ENCODE measurements at places on chromosomes 12 and 14. TPM values are rescaled to one million over a fixed set of nuclear protein-coding genes. Genes with fewer than 3 reads are reported as not detected.

DNA sequence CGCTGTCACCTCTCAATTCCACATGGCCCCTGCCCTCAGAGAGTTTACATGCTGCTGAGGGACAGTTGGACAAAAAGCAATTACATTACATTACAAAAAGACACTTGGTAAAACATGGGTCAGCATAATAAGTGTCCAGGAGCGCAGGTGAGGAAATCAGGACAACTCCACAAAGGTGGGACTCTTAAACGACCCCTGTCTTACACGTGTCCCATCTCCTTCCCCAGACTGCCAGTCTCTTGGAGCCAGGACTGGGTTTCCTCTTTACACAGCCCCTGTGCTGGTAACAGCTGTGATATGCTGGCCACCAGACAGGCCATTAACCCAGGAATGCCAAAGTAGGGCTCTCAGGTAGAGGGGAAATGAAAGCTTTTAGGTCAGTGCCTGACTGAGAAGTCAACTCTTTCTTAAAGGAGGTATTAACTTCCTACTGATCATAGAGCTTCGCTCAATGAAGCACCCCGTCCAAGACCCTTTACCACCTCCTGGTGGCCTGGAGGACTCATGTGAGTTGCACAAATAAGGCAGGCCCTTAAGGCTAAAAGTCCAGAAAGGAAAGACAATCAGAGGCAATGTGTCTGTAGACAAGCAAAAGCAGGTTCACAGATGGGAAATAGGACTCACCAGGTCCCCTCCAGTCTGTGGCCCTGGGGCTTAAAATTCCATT, 55.5 kb downstream of the ANO2 start:
- H3K4me1 ChIP-seq: no peaks in the 10 kb centered on the region
- DNase-seq: no peak
- H3K27ac ChIP-seq: no peak overlapping the region
- no peak overlapping the region for H3K4me3 ChIP-seq
- H3K36me3 ChIP-seq: no peaks in the 10 kb centered on the region

DNA sequence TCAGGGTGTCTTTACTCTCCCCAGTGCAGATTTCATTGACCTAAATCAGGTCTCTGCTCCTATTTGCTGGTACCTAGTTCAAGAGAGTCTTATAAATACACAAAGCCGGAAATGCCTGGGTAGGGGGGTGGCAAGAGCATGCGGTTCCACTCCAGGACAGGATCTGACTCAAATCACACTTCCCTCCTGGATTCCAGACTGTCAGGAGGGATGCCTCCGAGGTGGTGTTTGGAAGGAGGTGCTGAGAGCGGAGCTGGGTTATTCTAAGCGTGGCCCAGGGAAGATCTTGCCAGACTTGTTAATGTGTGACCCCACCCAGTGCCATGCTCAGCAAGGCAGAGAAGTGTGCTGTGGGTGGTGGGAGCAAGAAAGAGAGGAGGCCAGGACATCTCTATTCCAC, 49.8 kb downstream of the B4GALNT3 start:
- DNase-seq: no peak
- H3K27ac ChIP-seq: no peak overlapping the region
- no peaks in the 10 kb centered on the region for H3K4me1 ChIP-seq
- H3K27me3 ChIP-seq: no peaks in the 10 kb centered on the region
- no peaks in the 10 kb centered on the region for H3K36me3 ChIP-seq

GRCh38 chr12:12538535-12538934, 24.1 kb downstream of the DUSP16 start:
- H3K4me1 ChIP-seq: peaks cover 15% of the 10 kb centered on the region
- no peak for DNase-seq
- H3K27me3 ChIP-seq: no peaks in the 10 kb centered on the region
- H3K27ac ChIP-seq: peak overlapping the region; percentile 11

DNA sequence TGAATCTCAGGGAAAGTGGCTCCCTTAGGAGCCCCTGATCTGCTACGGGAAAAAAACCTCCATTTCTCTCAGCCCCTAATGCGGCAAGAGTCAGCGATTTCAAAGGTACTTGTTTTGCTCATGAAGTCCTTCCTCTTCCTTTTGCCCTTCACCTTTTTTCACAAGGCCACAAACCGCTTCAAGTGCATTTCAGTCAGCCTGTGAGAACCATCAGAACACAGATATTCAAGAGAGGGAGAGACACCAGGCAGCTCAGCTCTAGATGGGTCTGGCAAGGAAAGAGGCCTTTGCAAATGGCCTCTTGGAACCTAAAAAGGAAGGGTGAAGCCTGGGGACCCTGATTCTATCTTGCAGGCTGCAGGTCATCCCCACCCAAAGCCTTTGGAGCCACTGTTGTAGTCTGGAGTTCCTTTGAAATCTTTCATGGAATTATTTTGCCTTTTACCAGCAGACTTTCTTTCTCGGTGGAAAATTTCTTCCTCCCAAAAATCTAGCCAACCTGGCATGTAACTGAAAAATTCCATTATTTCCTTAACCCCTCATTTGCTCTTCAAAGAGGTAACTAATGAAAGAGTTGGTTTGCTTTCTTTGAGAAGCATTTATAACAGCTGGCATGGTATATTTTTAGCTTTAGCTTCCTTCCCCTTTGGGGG, 145.0 kb downstream of the SAMD4A start:
- no peaks in the 10 kb centered on the region for H3K4me1 ChIP-seq
- H3K36me3 ChIP-seq: no peaks in the 10 kb centered on the region
- H3K27me3 ChIP-seq: no peaks in the 10 kb centered on the region
- no peak overlapping the region for H3K4me3 ChIP-seq
- DNase-seq: no peak

GRCh38 chr12:108516511-108517275, 1.6 kb downstream of the FICD start:
- no peak for DNase-seq
- no peak overlapping the region for H3K4me3 ChIP-seq
- H3K27ac ChIP-seq: no peak overlapping the region
- H3K36me3 ChIP-seq: no peaks in the 10 kb centered on the region
- peaks cover 16% of the 10 kb centered on the region for H3K4me1 ChIP-seq

DNA sequence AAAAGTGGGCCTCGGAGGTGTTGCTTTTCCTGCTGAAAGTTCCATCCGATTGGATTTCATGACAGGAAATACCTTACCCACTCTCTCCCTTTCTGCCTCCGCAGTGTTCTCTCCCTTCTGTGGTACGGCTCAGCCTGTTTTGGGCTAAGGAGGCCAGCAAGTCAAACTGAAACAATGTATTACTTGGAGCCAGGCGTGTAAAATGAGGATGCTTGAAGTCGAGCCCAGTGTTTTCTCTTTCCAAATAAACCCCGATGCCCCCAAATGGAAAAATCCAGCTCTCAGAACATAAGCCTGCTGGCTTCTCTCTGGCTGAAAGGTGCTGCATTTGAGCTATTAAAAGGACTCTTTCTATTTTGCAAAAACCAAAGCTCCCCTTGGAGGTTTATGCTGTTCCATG, 124.7 kb downstream of the ZNF664 start:
- no peaks in the 10 kb centered on the region for H3K27me3 ChIP-seq
- no peak overlapping the region for H3K4me3 ChIP-seq
- H3K36me3 ChIP-seq: no peaks in the 10 kb centered on the region
- H3K27ac ChIP-seq: peak overlapping the region; percentile 48

The MFAP5 gene
- 297 TPM for total RNA-seq

The KRT79 gene
- not detected for total RNA-seq

- H3K36me3 ChIP-seq: no peaks in the 10 kb centered on the region
- H3K27me3 ChIP-seq: peaks cover 97% of the 10 kb centered on the region
- H3K4me3 ChIP-seq: peak overlapping the region; percentile 49
- DNase-seq: peak; percentile 75
- H3K4me1 ChIP-seq: no peaks in the 10 kb centered on the region
These were observed 1.5 kb downstream of the COL2A1 start for GRCh38 chr12:48002773-48003218.

GRCh38 chr12:81245458-81245857, 167.6 kb downstream of the ACSS3 start:
- H3K27me3 ChIP-seq: no peaks in the 10 kb centered on the region
- no peak overlapping the region for H3K4me3 ChIP-seq
- DNase-seq: no peak
- H3K36me3 ChIP-seq: no peaks in the 10 kb centered on the region
- peaks cover 16% of the 10 kb centered on the region for H3K4me1 ChIP-seq

DNA sequence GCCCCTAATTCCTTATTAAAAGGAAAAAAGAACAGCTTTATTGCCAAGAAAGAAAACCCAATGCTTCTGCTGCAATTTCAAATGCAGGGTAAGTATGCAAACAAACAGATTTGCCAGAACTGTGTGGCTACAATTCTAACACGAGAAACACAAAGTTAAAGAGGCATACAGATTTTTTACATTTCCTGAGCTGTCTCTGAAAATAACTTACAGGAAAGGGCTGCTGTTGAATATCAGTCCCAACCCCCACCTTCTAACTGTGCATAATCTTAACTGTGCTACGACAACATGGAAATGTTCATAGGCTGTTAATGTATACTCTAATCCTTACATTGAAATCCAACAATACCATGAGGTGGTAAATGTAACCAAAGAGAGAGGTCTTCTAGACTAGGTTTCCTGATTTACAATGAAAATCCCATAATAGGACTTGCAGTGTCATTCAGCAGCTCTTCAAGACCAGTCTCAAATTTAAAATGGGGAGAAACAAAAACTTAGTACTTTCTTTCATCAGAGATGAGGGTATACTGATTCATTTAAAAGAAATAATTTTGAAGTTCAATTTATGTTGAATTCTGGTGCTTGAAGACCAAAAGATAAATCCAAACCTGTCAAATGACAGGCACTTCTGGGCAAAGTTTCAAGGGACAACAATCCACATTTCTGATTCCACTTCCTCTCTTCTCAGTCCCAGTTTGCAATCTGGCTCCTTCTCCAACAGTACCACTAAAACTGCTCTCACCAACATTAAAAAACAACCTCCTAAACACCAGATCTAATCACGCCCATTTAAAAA, 14.4 kb downstream of the FGD6 start:
- DNase-seq: no peak
- peaks cover 58% of the 10 kb centered on the region for H3K4me1 ChIP-seq
- no peak overlapping the region for H3K4me3 ChIP-seq

The LMO3 gene
- 349 TPM for total RNA-seq

DNA sequence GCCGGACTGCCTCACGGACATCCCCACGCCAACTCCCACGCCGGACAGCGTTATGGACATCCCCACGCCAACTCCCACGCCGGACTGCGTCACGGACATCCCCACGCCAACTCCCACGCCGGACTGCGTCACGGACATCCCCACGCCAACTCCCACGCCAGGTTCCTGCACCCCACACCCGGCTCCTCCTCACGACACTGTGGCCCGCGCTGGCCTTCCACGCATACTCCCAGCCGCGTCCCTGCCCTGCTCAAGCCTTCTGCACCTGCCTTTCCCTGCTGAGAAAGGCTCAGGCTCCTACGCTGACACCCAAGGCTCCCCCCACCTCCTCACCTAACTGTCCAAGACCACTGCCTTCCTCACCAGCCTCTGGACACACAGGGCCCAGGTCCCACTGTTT, 9.7 kb downstream of the CACNA2D4 start:
- H3K27me3 ChIP-seq: no peaks in the 10 kb centered on the region
- H3K4me1 ChIP-seq: no peaks in the 10 kb centered on the region
- no peaks in the 10 kb centered on the region for H3K36me3 ChIP-seq
- no peak overlapping the region for H3K27ac ChIP-seq
- no peak overlapping the region for H3K4me3 ChIP-seq

- H3K27me3 ChIP-seq: no peaks in the 10 kb centered on the region
- H3K4me1 ChIP-seq: no peaks in the 10 kb centered on the region
- no peak overlapping the region for H3K4me3 ChIP-seq
- DNase-seq: no peak
These were observed 1066.1 kb downstream of the FLRT2 start for GRCh38 chr14:86596024-86596423.

DNA sequence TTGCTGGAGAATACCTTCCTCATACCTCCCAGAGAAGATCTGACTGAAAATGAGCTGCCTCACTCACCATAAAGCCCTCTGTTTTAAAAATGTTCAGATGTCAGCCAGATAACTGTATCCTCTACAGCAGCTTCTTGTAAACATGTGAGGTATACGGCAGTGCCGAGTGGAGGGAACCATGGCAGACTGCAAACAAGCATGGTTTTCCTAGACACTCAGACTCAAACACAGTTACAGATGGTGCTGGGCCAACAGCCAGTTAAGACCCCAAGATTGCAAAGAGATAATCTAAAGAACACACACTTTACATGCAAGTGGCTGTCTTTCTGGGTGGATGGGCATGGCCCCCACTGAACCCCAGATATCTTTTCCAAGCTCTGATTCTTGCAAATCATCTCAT, 16.6 kb upstream of the CCDC177 start:
- H3K27ac ChIP-seq: no peak overlapping the region
- no peaks in the 10 kb centered on the region for H3K27me3 ChIP-seq
- no peaks in the 10 kb centered on the region for H3K4me1 ChIP-seq

The FOXM1 gene
- total RNA-seq: 1.4 TPM

The CD4 gene
- total RNA-seq: 11.8 TPM

DNA sequence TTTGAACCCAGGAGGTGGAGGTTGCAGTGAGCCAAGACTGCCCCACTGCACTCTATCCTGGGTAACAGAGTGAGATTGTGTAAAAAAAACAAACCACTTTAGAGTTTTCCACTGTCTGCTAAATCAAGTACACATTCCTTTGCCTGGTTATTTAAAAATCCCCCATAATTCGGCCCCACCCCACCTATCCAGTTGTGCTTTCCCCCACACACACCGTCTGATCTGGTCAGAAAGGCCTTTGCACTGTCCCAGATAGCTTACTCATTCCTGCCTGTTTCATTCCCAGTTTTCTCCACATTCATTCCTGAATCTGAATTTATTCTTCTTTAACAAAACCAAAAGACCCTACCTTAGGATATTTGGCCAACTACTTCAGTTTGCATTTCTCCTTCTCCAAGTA, 29.5 kb downstream of the NINJ2 start:
- H3K27me3 ChIP-seq: no peaks in the 10 kb centered on the region
- H3K36me3 ChIP-seq: no peaks in the 10 kb centered on the region
- no peak overlapping the region for H3K4me3 ChIP-seq

Data from sigmoid colon (tissue), 7 donors.